ENCODE measurements at places on chromosomes 5 and 9.

- DNase-seq, result no peak
Measured at GRCh38 chr9:115923410-115923809, 230.2 kb upstream of the PAPPA start.

GRCh38 chr5:157574456-157575380 lies 857 bp downstream of the ADAM19 start:
- peak; percentile 54 for DNase-seq

DNA sequence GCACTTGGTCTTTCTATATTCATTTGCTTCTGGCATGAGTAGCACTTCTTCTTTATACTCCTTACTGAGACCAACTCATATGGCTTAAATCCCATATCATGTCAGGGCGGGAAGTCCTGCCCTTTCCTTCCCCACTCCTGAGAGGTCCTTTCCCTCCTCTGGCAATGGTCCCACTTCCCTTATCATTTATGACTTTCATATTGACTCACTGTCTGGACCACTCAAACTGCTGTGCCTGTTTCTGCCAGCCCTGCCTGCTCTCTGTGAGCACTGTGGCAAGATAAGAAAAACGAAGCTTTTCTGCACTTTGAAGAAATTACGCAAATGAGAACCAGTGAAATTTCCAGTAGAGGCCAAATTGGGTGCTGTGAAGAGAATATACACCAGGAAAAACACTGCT lies 58.1 kb downstream of the ZNF474 start:
- DNase-seq, result no peak

DNA sequence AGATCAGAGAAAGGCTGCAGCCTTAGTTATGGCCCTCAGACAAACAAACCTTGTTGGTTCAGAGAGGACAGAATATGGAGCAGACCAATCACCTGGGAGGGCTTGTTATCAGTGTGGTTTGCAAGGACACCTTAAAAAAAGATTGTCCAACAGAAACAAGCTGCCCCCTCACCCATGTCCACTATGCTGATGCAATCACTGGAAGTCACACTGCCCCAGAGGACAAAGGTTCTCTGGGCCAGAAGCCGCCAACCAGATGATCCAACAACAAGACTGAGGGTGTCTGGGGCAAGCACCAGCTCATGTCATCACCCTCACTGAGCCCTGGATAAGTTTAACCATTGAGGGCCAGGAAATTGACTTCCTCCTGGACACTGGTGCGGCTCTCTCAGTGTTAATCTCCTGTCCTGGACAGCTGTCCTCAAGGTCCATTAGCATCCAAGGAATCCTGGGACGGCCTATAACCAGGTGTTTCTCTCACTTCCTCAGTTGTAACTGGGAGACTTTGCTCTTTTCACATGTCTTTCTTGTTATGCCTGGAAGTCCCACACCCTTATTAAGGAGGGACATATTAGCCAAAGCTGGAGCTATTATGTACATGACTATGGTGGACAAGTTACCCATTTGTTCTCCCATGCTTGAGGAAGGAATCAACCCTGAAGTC lies 36.9 kb upstream of the TBCA start:
- no peak for DNase-seq

DNA sequence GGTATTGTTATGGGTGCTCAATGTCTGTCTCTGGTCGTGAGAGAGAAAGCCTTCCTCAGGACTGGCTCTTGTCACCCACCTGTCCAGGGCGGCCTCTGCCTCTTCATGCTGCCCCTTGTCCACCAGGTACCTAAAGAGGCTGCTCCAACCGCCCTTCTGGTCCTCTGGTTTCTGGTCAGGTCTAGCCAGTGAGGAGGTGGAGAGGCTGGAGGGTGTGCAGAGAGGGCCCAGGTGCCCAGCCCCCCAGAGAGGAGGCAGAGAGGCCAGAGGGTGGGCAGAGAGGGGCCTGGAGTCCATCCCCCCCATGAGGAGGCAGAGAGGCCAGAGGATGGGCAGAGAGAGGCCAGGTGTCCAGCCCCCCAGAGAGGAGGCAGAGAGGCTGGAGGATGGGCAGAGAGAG lies 329.8 kb upstream of the IRX4 start:
- no peak for DNase-seq

DNA sequence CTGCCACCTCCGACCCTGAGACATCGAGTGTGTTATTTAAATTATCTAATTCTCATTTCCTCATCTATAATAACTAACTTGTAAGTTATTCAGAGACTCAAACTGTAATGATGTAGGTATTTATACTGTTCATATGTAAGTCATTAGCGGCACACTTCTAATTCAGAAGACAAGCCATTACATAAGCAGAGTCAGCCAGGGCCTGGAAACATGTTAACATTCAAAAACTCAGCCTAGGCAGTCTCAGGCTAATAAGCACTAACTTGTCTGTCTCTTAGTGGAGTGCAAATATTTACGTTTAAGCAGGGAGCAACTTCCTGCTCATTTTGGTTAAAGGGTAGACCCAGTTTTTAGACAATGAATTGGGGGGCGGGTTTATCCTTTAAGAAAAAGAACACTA lies 598.4 kb downstream of the ACTL7B start:
- no peak for DNase-seq

DNA sequence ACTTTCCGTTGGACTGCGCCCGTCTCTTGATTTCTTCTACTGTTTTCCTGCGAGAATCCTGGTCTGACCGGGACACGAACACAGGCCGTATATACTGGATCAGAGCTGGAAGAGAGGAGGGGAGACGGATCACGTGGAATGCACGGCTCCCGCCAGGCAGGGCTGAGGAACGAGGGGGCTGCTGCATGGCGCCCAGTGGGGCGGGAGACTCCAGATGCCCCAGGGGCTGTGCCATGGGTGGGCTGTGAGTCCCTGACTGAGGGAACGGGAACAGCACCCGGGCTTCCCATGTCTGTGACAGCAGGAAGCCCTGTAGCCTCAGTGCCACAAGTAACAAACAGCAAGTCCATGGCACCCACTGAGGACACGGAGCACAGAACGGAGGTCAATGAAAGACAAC lies 34.0 kb downstream of the LPCAT1 start:
- DNase-seq, result no peak

DNA sequence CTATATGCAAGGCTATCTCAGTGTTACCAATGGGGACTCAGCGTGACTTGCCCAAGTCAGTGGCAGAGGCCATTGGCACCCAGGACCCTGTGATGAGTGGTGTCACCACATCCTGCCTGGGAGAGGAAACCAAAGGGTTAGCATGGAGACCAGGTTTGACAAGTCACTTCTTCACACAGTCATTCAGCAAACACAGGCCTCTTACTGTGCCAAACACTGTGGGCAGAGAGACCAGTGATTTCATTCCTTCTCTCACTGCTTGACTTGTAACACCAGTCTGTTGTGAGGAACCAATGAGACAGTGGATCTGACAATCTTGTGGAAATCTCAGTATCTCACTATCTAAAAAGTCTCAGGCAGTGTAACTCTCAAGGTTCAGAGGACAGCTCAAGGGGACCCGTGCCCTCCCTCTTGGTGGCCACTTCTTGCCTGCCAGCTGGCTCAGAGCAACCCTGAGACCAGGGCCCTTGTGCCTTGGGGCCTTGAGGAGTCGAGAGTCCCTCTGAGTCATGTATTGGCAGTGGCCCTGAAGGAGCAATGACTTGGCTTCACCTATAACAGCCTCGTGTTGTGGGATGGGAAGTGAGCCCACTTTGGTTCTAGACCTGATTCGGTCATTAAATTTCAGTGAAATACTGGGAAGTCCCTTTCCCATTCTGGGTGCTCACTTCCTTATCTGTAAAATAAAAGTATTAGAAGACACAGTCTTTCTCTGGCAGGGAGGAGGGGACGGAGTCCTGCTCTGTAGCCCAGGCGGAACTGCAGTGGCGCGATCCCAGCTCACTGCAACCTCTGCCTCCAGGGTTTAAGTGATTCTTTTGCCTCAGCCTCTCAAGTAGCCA lies 1.6 kb downstream of the FABP6 start:
- no peak for DNase-seq

DNA sequence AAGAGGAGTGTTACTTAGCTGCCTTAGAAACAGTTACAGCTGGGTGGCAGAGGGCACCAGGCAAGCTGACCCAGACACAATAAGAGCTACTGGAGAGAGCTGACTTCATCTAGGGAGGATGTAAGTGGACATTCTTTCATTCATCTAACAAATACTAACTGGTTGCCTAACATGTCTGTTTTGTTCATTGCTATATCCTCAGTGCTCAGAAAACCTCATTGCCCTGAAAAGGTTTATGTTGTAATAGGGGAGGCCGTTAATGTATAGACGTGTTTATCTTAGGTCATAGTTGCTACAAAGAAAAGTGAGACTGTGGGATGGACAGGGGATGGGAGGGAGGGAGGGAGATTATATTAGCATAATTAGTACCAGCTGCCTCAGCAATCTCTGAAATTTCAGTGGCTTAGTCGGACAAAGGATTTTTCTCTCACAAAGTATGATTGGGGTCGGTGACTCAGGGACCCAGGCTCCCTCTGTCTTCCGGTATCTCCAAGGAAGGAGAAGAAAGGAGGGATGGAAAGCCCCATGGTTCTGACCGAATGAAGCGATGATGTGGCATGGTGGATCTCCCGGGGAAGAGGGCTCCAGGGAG lies 2.6 kb upstream of the SNX18 start:
- no peak for DNase-seq

GRCh38 chr5:32848681-32849080 lies 137.6 kb downstream of the NPR3 start:
- no peak for DNase-seq

DNA sequence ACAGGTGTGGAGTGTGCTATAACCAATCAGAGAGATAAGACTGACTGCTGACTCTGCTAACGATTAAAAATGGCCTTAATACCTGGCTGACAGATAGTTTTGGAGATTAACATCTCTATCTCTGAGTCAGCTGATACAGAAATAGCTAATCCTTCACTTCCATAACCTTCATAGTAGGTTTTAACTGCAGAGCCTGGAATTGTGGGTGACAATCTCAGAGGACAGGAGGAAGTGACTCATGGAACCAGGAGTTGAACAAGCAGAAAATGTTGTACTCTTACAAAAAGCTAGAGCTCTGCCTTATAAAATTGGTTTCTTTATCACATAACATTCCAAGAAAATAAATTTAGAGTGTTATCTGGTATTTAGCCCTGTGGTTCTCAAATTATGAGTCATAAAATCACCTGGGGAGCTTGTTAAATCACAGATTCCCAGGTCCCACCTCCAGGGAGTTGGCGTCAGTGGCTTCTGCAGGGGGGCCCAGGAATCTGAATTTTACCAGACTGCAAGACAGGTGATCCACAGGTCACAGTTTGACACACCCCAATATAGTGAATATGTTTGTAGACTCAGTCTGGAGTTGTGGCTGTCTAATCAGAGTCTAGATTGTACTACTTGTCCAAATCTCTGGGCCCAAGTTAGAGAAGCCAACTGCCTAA lies 44.4 kb upstream of the AFAP1L1 start:
- DNase-seq, result no peak

- peak; percentile 32 for DNase-seq
Measured at GRCh38 chr9:122318284-122318683, 52.5 kb upstream of the PTGS1 start.

DNA sequence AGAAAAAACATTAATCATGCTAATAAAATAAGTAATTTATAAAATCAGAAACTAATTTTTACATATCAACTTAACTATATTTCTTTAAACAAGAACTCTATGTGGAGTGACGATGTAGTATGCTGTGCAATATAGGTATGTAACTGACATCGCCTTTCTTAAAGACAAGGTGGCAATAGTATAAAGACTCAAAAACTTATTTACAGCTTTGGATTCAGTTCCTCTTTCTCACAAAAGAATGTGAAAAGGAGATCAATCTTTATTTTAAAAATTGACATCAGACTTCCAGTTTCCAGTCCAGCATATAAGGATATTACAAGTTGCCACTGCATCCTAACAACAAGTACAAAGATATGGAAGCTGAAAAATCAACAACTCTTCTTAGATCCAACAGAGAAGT lies 260.3 kb downstream of the TRIM36 start:
- no peak for DNase-seq

Data from femur (tissue), 1 donor.